ENCODE measurements at places on chromosomes 1 and 21.

- peak; percentile 91 for DNase-seq
These were observed 47.7 kb downstream of the COQ8A start for GRCh38 chr1:226987623-226988333.

GRCh38 chr1:47576758-47577115, 138.9 kb downstream of the FOXD2 start:
- DNase-seq, result no peak

- no peak for DNase-seq
These were observed 2.2 kb upstream of the HAO2 start for GRCh38 chr1:119366424-119366823.

DNA sequence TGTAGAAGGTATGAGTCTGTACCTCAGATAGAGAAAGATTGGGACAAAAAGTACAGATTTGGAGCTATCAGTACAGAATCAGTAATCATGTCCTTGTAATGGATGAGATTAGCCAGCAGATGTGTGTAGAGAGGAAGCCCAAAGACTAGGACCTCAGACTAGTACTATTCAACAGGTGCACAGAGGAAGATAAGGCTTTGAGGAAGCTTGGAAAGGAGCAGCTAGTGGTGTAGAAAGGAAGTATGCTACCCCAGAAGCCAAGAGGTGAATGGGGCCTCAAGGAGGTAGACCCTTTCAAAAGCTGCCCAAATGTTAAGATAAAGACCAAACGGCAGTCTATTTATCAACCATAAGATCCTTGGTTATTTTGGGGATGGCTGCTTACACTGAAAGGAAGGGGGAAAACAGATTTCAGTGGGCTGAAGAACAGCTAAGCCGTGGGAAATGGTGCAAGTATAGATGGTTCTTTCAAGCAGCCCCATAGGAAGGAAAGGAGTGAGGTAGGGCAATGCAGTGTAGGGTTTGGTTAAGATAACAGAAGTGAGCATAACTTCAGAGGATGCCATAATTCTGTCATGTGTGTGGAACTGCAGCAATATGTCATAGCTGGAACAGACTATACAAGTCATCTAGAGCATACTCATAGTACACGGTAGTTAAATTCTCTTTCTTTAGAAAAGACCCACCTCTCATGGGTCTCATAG, 221.7 kb downstream of the HHIPL2 start:
- DNase-seq, result peak; percentile 26
